ENCODE measurements at places on chromosomes 5 and 9.

DNA sequence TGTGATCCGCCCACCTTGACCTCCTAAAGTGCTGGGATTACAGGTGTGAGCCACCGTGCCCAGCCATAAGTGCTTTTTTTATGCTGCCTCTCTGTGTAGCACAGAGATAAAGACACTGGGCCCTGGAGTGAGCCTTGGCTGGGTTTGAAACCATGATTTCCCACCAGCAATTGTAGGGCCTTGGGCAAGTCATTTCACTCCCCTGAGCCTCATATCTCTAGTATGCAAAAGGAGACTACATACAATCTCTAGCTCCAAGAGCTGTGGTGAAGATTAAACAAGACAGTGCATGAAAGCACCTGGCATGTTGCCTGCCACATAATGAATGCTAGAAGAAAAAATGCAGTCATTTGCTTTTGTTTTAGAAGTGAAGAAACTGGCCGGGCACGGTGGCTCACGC is 3.9 kb downstream of the FABP6 start:
- DNase-seq: no peak

GRCh38 chr5:38562444-38563210 is 6.2 kb upstream of the LIFR start:
- no peak for DNase-seq

DNA sequence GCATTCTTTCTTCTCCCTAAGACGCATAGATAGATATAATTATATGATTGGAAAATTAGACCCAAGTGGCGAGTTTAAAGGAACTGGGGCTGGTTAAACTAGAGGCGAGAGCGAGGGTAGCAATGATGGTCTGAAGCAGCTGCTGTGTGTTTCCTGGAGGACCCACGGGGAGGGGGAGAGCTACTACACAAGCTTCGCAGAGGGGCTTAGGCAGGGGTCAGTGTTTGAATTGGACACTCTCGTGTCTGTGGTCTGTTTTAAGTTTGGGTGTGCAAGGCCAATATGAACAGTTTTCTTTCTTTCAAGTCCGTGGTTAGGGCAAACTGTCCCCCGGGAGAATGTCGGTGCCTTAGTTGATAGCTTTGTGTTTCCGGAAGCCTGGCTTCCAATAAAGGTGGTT is 43.1 kb downstream of the PDZD2 start:
- no peak for DNase-seq

DNA sequence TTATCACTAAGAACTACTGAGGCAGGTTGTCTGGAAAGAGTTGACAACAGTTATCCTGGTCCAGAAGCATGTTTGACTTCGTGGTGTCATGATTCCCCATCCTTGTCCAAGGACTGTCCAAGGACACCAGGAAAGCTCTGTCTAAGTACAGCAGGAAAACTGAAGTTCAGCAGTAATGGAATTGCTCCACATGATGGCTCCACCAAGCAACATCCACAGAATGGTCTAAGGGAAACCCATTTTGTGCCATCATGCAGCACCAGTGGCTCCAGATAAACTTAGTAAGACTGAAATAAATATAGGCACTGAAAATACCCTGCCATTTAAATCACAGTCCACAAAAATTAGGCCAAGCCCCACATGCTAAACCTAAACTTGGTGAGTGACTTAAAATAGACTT is 192.8 kb downstream of the CDH18 start:
- DNase-seq: no peak

GRCh38 chr5:20678814-20679298 is 690.9 kb upstream of the CDH18 start:
- DNase-seq: no peak

GRCh38 chr5:169805527-169805934 is 168.5 kb downstream of the DOCK2 start:
- DNase-seq: peak; percentile 18

DNA sequence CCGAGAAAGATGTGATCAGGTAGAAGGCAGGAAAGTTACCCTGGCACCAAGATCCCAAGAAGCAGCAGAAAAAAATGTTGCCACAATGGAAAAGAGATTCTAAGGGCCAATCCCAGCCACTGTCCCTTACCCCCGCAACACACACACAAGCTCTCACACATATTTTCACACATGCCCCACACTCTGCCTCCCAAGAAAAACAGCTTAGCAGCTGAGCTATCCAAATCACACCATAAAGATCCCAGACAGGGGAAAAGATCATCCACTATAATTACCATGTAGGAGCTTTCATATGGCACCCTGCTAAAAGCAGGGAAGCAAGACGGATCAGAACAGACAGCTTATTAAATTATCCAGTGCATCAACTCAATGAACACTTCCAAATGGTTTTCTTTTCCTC is 143.4 kb downstream of the FAM114A2 start:
- no peak for DNase-seq

DNA sequence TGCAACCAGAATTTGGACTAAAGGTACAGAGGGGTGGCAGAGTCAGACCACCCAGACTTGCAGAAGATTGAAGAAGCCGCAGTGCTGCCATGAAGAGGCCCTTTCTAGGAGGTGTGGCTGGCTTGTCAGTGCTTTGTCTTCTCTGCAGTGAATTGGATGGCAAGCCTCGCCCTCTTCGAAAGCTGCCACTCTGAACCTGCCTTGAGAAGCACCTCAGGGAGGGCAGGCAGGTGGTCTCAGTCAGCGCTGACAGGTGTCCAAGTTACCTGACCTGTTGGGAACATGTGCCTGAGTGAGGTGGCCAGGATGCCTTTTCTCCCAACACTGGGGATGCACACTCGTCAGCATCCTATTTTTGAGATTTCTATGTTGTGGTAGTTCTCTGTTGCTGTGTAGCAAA is 6.2 kb downstream of the TENT4A start:
- DNase-seq: no peak

GRCh38 chr9:133839822-133840329 is 101.7 kb upstream of the SARDH start:
- no peak for DNase-seq

DNA sequence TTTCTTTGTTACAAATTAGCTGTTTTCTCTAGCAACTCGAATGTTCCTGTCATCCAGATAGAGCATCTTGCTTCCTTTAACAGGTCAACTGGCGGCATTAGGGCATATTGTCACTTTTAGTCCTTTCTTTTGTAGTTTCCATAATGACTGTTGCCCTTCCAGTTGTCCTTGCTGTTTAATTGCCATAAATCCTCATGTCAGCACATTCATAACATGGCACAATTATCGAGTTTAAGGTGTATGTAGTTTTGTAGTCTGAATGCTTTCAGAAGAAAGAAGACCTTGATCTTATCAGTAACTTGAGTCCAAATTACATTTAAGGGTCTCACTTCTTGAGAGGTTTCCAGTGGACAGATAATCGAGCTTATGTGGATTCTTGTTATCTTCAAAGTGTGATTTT is 161.7 kb upstream of the CDH12 start:
- no peak for DNase-seq

GRCh38 chr5:138096363-138096762 is 12.5 kb downstream of the WNT8A start:
- DNase-seq: no peak

- DNase-seq: no peak
These were observed 17.6 kb upstream of the CSF1R start for GRCh38 chr5:150103678-150104549.

DNA sequence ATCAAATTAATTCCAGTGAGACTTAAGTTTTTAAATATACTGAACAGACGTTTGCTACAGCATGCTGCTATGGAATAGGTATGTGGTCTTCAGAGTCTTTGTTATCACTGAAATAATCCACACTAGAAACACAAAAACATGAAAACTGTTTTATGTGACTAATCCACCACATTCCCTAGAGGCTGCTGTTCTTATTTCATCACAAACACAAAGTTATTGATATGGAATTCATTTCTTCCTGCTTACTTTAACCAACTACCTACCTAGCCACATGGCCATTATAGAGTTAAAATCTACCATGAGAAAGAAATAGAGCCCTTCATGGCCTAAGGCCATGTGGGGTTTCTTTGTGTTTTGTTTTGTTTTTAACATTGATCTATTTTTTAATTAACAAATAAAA is 232.3 kb upstream of the PTGER4 start:
- no peak for DNase-seq

DNA sequence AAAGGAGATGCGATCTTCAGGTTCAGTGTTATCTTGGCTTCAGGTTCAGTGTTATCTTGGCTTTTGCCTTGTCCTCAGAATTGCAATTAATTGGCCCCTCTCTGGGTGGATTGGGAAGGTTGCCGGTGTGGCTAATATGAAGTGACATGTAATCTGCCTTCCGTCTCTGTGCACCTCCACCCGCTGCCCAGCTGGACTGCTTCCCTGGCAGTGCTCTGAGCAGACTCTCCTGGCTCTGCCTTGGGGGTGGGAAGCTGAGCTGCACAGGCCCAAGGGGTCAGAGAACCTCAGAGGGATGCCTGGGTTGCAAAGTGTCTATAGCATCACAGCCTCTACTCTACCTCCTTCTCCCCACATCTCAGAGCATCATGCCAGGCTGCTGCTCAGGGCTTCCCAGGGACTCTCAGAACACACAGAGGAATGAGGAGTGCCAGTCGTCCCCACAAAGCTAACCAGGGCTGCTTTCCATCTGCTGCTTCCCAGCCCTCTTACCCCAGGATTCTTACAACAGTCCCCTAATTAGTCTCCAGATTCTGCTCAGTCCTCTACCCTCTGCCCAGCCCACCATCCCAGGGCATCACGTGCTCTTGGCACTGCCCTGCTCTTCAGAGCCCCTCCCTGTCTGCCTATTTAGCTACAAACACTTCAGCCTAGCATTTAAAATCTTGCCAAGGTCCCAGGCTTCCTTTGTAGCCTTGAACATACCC is 54.4 kb upstream of the AFAP1L1 start:
- no peak for DNase-seq

DNA sequence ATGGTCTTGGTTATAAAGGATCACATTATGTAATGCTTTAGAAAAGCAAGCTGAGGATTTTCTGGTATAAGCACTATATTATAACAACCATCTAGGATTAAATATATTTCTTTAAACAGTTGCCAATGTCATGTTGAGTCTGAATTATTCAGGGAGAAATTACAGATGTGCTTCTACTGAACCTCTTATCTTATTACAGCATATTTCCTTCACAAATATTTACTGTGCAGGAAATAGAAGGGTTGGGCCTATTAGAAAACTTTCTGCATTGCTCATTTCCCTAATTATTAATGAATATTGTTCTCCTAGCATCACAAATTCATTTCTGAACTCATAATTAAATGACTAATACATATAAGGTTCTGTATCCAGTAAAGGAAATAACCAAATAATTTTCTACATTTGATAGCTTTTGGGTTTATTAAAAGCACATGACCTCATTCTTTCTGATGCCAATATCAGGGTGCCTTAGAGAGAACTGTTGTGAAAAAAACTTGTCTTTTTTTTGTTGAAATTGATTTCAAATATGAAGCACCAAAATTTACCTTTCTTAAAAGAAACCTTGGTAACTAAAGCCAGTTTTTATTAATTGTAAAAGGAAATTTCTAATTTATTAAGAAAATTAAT is 476.8 kb upstream of the PTGER4 start:
- DNase-seq: no peak

GRCh38 chr9:89138463-89139390 is 39.9 kb downstream of the SHC3 start:
- no peak for DNase-seq

- no peak for DNase-seq
These were observed 68.4 kb downstream of the RAD23B start for GRCh38 chr9:107351382-107352045.

DNA sequence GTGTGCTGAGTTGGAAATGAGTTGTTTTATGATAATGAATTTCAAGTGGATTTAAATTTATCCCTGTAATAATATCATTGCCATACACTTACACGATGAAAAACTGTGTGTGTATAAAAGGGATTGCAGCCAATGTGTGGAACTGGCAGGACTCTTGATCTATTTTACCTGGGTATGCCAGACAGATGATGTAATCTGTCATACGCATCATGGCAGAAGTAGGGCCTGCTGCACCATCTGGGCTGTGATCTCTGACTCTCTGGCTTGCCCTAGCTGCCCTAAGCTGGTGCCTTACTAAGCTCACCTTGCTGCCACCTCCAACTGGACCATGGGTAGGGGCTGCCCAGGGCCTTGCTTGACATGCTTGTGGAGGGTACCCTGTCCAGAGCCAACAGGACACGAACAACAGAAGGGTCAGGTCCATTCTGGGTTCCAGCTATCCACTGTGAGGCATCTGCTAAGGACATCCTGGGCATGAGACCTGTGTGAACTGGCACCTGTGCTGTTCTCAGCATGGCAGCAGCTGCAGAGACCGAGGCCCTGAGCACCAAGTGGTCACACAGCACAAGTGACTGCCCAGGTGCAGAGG is 184.2 kb downstream of the FSTL4 start:
- DNase-seq: no peak

GRCh38 chr9:113482991-113483675 is 19.6 kb downstream of the RGS3 start:
- DNase-seq: no peak

DNA sequence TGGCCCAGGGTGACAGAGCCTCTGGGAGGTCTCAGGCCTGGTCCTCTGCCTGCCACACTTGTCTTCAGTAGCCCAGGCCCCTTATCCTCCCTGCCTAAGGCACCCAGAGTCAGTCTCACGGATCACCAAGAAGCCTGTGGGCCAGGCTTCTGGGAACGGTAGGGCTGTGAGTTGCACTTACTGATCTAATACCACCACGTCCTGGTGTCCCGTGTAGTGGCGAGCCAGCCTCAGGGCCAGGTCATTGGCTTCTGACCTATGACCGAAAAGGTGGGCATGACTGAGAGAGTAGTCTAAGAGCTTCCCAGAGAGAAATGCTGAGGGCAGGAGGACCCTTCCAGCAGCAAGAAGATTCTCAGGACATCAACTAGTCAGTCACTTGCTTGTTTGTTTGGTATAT is 7.4 kb downstream of the PHYKPL start:
- DNase-seq: no peak

DNA sequence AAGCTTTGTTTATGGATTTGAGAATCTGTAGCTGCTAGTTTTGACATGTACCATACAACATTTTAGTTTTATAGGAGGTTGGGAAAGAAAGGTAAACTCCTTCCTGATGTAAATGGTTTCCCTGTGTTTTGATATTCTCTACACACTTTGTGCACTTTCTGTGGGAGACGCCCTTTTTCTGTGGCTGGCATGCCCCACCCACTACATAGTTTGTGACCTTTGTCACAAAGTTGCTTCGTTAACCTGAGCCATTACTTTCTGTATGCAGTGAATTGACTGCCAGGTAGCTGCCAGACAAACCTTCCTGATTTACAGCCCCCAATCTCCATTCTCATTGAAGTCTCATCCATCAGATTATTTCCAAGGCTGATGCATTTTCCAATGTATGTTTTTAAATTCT is 90.6 kb downstream of the NLN start:
- peak; percentile 8 for DNase-seq
